ENCODE measurements at places on chromosomes 5 and 9.

DNA sequence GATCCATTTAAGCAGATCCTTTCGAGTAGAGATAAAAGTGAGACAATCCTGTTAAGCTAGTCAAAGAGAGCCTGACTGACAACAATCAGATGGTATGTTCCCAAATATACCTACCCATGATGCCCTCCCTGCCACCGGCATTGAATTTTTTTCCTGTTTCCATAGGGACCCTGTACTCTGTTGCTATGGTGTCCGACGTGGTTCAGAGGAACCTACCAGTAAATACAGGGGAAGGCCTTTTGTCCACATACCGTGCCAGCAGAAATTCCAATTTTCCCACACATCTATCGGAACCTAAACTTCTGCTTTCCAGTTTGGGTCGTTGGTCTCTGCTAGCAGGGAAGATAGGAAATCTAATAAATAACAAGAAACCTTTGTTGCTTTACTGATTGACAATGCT, 64.7 kb downstream of the MEGF10 start:
- no peak for DNase-seq

DNA sequence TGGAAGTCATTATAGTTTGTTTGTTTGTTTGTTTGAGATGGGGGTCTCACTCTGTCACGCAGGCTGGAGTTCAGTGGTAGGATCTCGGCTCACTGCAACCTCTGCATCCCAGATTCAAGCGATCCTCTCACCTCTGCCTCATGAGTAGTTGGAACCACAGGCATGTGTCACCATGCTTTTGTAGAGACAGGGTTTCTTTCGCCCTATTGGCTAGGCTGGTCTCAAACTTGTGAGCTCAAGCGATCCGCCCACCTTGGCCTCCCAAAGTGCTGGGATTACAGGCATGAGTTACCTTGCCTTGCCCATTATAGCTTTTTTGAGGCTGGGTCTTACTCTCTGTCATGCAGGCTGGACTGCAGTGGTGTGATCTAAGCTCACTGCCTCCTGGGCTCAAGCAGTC, 28.8 kb downstream of the NSD1 start:
- no peak for DNase-seq

- DNase-seq: no peak
These were observed 25.5 kb upstream of the CEP120 start for GRCh38 chr5:123448743-123449142.

DNA sequence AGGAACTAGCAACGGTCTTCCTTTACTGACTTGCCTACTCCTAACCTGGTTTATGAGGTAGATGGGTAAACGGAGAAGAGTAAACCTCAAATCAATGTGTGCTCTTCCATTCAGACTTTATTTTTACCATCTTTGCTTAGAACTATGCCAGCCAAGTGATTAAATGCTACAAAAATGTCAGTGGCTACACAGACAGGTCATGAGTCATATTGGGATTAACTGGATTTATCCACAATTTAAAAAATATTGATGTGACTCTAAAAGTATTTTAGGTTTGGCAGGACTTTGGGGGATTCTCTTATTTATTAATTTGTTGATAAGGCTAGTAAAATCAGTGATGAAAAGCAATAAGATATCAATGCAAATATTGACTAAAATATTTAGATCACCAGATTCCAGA, 275.0 kb downstream of the PLK2 start:
- no peak for DNase-seq

- DNase-seq: no peak
These were observed 39.9 kb upstream of the EEIG1 start for GRCh38 chr9:128020692-128021091.

GRCh38 chr9:105259731-105260612, 15.5 kb downstream of the SLC44A1 start:
- DNase-seq: no peak

DNA sequence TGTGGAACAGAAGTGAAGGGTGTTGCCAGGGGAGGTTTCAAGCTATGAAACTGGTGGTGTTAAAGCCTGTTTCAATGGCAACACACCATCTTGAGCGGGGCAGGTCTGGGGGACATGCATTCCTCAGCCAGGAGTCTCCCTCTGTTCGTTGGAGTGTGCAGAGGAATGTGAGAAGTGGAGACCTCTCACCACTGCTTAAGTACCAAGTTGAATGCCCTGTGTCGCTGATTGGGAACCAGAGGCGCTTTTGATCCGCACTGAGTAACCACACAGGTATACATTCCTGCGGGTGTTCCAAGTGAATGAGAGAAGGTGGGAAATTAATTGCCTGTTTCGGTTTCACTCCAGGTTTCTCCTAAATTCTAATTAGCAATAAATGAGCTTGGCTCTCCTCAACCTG, 99.4 kb downstream of the LIX1 start:
- no peak for DNase-seq

DNA sequence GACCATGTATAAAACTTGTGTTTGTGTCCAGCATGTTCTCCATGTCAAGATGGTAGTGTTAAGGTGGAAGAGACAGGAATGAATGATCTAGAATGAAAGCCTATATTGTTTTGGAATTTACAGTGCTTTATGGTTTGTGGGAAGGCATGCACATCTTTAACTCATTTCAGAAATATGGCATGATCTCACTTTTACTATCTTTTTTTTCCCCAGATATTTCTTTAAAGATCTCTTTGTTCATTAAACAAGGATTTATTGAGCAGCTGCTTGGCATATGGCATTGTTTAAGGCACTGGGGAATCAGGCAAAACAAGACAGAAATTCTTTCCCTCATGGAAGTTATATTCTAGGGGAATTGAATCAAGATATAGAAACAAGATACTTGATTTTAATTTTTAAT, 51.7 kb downstream of the SLC12A2 start:
- no peak for DNase-seq

DNA sequence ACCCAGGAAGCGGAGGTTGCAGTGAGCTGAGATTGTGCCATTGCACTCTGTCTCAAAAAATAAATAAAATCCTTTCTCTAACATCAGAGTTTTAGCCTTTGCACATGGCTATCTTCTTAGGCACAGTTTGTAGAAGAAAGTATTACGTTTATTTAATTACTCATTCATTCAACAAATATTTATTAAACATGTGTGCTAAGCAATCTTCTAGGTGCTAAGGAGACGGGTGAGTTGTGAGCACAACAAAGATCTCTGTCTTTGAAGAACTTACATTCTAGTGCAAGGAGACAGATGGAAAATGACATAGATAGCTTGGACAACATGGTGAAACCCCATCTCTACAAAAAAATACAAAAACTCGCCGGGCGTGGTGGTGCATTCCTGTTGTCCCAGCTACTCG, 122.3 kb upstream of the MYO10 start:
- no peak for DNase-seq

DNA sequence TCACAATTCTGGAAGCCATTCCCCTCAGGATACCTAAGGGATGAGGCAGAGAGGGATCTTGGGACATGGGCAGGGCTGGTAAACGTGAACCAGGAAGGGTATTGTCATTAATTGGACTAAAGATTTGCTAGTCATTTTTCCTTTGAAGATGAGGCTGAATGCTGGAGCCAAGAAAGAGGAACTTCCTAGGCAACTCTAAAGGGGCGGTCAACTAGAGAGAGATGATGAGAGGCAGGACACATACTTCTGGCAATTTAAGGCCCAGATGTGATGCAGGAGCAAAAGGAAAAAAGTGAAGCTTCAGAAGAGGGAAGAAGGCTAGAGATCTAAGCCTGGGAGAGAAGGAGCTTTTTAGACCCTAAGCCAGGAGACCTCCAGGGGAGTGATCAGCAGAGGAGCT, 5.6 kb downstream of the GBA2 start:
- no peak for DNase-seq

GRCh38 chr5:94715768-94716167, 97.3 kb downstream of the SLF1 start:
- DNase-seq: no peak

DNA sequence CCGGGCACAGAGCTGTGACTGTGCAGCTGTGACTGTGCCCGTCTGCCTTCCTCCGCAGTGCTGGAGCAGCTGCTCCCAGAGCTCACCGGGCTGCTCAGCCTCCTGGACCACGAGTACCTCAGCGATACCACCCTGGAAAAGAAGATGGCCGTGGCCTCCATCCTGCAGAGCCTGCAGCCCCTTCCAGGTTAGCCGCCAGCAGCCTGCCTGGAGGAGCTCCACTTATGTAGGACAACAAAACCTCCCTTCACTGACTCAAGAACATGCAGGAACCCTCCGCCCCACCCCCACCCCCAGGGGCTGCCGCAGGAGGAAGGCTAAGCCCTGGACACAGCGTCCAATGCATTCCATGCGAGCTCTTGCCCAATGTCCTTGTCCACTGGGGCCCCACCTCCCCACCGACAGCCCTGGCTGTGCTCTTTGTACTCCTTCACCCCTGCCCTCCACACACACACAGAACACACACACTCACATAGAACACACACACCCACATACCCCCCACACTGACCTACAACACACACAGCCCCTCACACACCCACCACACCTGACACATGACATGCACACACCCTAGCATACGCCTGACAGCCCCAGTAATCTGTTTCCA, 27.9 kb downstream of the AFAP1L1 start:
- DNase-seq: no peak

- DNase-seq: no peak
These were observed 71.9 kb downstream of the SMIM23 start for GRCh38 chr5:171857489-171857876.

DNA sequence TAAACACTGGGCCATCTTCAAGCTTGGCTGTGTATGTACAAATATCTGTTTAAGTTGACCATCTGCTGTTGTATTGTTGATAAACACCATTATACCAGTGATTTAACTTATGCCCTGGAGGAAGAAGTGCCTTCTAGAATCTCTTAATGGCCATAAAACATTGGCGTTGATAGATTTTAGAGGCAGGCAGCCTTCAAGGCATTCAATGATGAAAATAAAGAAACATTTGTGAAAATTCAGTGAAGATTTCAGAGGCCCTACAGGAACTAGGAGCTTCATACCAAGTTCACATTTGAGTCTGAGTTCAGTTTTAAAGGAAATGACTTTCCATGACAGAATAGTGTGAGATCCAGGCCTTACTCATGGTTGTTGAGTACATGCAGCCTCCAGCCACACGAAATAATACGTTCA, 52.2 kb downstream of the MAP1B start:
- no peak for DNase-seq

- DNase-seq: no peak
These were observed 1728.3 kb upstream of the CDH9 start for GRCh38 chr5:28766565-28767158.

DNA sequence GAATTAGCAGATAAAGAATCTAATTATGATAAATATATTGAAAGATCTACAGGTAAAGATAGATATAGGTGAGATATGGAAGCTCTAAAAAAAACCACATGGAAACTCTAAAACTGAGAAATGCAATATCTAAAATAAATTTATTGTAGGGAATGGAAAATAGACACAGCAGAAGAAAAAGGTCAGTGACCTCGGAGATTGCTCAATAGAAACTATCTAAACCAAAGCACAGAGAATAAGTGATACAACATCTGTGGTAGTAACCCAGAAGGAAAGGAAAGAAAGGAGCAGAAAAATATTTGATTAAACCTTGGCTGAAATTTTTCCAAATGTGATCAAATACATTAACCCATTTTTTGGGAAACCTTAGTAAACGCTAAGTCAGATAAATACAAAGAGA, 43.1 kb upstream of the GLIPR2 start:
- no peak for DNase-seq

- DNase-seq: no peak
These were observed 530 bp downstream of the RAPGEF1 start for GRCh38 chr9:131739133-131739958.

DNA sequence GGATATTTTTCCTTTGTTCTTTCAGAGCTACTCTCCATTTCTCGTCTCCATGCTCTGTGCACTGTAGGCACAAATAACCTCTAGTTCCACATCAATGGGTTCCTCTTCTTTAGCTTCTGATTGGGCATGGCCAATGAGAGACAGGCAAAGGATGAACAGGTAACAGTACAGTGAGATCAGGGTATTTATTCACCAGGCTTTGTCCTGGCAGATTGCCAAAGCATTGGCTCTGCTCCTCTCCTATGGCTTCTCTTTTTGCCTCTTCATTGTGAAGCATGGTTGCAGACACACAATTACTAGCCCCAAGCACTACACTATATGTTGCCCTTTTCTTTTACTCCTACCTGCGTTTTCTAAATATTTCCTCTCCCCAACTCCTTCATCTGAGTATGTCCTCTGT, 215.1 kb upstream of the ARRDC3 start:
- no peak for DNase-seq

DNA sequence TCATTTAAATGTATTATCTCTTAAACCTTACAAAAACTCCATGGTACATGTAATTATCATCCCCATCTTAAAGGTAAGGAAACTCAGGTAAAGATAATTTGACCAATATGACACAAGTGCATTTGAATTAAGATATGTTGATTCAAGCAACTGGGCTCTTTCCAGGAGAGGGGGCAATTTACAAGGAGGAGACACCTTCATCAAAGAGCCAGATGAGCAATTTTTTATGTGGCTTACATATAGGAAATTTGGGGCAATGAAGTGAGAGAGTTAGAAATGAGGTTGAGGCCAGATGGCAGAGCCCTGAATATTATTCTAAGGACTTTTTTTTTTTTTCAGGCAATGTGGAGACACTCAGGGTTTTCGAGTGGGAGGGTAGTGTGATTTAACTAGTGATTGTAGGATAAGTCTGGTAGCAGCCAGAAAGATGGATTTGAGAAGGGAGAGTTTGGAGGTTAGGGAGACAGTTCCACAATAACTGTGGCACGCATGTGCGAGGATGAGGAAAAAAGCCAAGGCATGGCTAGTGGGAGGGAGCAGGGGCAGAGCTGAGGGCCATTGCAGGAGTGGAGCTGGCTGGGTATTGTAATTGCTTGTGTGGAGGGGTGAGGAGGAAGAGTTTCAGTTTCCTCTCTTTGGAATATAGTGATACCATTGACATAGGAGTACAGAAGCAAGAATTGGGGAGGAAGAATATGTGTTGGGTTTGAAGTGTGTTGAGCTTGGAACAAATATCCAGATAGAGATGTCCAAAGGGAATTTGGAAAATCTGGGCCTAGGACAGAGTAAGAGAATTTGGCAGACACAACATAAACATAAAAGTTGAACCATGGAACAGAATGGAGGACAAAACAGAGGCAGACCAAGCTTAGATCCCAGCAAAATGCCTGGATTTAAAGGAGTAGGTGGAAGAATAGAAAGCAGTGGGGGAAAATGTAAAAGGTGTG, 72.0 kb downstream of the ACTBL2 start:
- DNase-seq: no peak

DNA sequence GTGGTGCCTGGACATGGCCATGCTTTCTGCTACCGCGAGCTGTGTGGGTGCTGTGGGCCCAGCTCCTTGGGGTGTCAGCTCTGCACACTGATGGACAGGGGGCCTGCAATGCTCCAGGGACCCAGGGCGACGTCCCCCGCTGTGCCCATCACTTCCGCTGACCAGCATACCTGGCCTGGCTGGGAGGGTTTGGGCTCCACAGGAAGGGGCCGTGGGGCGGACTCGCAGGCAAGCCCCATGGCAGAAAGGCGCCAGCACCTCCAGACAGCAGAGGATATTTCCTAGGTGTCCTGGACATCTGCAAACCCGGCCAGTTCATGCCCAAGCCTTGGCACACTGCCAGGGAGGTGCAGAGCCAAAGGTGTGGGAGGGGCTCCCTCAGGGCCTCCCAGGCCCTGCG, 295.8 kb upstream of the IRX4 start:
- no peak for DNase-seq

All from hypothalamus (tissue), 51 donors.